ENCODE measurements at places on chromosomes 5 and 9. TPM values are rescaled to one million over a fixed set of nuclear protein-coding genes. Genes with fewer than 3 reads are reported as not detected.

DNA sequence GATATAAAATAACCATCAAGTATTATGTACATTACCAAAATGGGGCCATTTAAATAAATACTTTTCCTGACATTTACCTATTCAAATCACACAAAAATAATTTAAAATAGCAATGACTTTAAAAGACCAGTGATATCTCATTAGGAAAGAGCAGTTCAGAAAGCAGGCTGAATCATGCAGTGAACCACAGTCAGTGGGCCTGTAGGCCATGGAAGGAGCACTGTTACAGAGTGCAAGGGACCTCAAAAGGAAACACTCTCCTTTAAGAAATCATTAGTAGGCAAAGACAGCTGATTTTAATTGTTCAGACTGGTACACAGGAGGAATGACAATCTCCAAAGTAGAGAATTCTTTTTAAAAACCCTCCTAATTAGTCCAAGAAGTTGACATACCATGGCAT is 283.5 kb upstream of the EFNA5 start:
- H3K27ac ChIP-seq, result no peak overlapping the region
- H3K36me3 ChIP-seq, result peaks cover 2% of the 10 kb centered on the region
- DNase-seq, result no peak
- H3K4me3 ChIP-seq, result no peak overlapping the region
- no peaks in the 10 kb centered on the region for H3K27me3 ChIP-seq

DNA sequence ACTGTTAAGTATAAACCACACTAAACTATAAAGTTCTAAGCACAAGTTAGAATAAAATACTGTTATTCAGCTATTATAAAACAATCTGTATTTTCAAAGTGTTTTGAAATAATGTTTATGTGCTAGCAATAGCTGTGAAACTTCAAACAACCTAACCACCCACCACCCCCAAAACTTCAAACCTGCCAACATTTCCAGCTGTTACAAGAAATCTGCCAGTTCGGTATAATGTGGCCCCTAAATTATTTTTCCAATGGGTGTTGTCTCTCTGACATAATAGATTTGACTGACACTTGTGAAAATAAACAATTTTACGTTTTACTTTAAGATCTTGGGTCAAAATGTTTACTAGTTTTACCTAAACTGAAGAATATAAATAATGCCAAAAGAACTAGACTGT is 24.7 kb downstream of the MAPKAP1 start:
- H3K27ac ChIP-seq, result no peak overlapping the region
- H3K4me1 ChIP-seq, result peaks cover 2% of the 10 kb centered on the region
- H3K27me3 ChIP-seq, result no peaks in the 10 kb centered on the region
- no peak overlapping the region for H3K4me3 ChIP-seq
- DNase-seq, result no peak
- peaks cover 12% of the 10 kb centered on the region for H3K36me3 ChIP-seq

GRCh38 chr5:169050146-169050571 is 250.8 kb downstream of the SLIT3 start:
- no peak for DNase-seq
- H3K36me3 ChIP-seq, result no peaks in the 10 kb centered on the region
- H3K27ac ChIP-seq, result no peak overlapping the region
- H3K4me1 ChIP-seq, result no peaks in the 10 kb centered on the region
- H3K4me3 ChIP-seq, result no peak overlapping the region
- peaks cover 3% of the 10 kb centered on the region for H3K27me3 ChIP-seq

DNA sequence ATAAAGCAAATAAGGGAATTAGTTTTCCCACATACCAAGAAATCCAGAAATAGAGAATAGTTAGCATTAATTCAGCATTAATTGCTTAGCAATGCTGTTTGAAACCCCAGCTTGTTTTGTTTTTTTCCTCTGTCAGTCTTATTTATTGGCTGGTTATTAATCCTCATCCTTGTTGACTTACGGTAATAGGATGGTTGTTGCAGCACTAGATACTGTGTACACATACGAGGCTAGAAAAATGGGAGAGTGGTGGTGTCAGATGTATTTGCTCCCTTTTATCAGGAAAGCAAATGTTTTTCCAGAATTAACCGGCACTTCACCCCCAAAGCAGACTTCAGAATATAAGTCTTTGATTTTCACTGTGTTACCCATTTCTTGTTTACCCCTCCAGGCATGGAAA is 60.4 kb downstream of the ERBIN start:
- H3K27me3 ChIP-seq, result no peaks in the 10 kb centered on the region
- peaks cover 3% of the 10 kb centered on the region for H3K36me3 ChIP-seq
- H3K27ac ChIP-seq, result no peak overlapping the region
- H3K4me1 ChIP-seq, result peaks cover 4% of the 10 kb centered on the region
- no peak overlapping the region for H3K4me3 ChIP-seq
- DNase-seq, result no peak

DNA sequence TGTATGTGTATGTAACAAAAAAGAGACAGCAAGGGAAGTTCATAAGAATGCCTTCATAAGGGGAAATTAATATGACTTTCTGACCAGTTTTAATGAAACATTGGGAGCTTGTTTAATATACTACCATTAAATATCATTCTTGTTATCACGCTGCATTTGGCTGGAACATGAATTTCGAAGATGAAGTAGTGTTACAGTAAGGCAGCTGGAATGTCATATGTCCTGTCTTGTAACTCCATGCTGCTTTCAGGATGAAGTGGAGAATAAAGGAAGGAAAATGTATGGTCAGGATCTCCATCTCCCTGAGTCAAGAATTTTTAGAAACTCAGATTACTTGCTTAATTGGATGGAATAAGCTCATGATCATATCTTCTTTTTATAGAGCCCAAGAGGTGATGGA is 61.5 kb upstream of the DMAC1 start:
- no peaks in the 10 kb centered on the region for H3K27me3 ChIP-seq
- no peak overlapping the region for H3K4me3 ChIP-seq
- H3K36me3 ChIP-seq, result no peaks in the 10 kb centered on the region
- no peaks in the 10 kb centered on the region for H3K4me1 ChIP-seq
- no peak overlapping the region for H3K27ac ChIP-seq

DNA sequence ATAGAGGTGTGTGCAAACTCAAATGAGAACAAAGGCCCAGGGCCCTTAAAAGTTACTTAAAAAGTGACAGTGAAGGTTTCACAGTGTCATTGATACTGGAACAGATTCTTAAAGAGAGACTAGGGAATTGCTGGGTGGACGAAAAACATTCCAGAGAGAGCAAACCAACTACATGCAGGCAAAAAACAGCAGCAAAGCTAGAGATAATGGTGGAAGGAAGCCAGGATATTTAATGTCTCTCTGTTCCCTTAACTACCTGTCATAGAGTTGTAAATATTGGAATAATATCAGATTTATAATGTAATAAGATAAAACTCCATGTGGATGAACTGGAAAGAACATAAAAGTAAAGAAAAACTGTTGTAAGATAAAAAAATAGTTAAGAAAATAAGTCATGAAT is 508.6 kb downstream of the TAF11L14 start:
- DNase-seq, result no peak
- H3K27me3 ChIP-seq, result no peaks in the 10 kb centered on the region
- no peaks in the 10 kb centered on the region for H3K4me1 ChIP-seq
- no peak overlapping the region for H3K4me3 ChIP-seq

GRCh38 chr5:16889203-16889971 is 46.7 kb downstream of the MYO10 start:
- H3K36me3 ChIP-seq, result no peaks in the 10 kb centered on the region
- no peaks in the 10 kb centered on the region for H3K4me1 ChIP-seq
- no peaks in the 10 kb centered on the region for H3K27me3 ChIP-seq
- no peak for DNase-seq
- no peak overlapping the region for H3K27ac ChIP-seq

- no peak overlapping the region for H3K4me3 ChIP-seq
- H3K4me1 ChIP-seq, result no peaks in the 10 kb centered on the region
- no peaks in the 10 kb centered on the region for H3K27me3 ChIP-seq
- no peaks in the 10 kb centered on the region for H3K36me3 ChIP-seq
- no peak overlapping the region for H3K27ac ChIP-seq
These were observed 147.1 kb downstream of the CDH10 start for GRCh38 chr5:24497591-24498157.

GRCh38 chr5:39500551-39501175 is 75.9 kb upstream of the DAB2 start:
- H3K27ac ChIP-seq, result no peak overlapping the region
- no peaks in the 10 kb centered on the region for H3K4me1 ChIP-seq
- no peak for DNase-seq
- peaks cover 16% of the 10 kb centered on the region for H3K27me3 ChIP-seq
- H3K36me3 ChIP-seq, result no peaks in the 10 kb centered on the region

DNA sequence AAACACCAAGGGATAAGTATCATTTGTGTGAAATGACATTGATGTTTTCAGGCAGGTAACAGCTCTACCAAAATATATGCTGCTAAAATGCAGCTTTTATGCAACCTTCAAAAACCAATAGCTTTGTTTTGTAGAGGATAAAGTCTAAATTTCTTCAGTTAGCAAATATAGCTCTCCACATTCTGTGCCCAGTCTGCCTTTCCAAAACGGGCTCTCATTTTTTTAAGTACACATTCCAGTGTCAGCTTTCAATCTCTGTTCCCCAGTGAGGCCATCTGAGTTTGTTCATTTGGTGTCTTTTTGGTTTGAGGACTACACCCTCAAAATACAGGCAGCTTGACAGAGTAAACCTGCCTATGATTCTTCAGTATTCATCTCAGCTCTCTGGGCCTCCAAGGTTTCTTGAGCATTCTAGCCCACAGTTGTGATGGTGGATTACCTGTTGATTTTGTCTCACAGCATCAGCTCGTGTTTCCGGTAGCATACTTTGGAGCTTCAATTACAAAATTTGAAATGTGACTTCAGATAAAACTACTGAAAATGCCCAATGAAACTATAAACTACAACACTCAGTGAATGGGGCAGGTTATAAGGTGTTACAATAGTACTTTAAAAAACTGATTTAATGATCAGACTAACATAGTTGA is 55.7 kb downstream of the NR3C1 start:
- H3K4me3 ChIP-seq, result no peak overlapping the region
- no peak for DNase-seq
- no peak overlapping the region for H3K27ac ChIP-seq
- H3K36me3 ChIP-seq, result peaks cover 5% of the 10 kb centered on the region
- peaks cover 26% of the 10 kb centered on the region for H3K4me1 ChIP-seq

- no peak for DNase-seq
- no peak overlapping the region for H3K27ac ChIP-seq
- no peaks in the 10 kb centered on the region for H3K36me3 ChIP-seq
- H3K4me3 ChIP-seq, result no peak overlapping the region
- H3K4me1 ChIP-seq, result no peaks in the 10 kb centered on the region
These were observed 20.2 kb upstream of the AGXT2 start for GRCh38 chr5:35067985-35068384.

DNA sequence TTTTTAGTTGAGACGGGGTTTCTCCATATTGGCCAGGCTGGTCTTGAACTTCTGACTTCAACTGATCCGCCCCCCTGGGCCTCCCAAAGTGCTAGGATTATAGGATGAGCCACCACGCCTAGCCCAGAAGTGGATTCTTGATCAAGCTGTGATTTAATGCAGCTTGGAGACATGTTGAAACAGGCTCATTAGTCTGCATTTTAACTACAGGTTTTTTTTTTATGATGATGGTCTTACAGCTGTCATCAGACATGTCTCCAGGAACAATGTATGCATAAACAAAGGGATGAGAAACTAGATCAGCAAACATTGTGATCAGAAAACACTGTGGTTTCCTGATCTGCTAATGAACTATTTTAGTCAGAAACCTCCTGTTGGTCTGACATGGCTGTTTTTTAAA is 30.0 kb upstream of the PLPP1 start:
- DNase-seq, result no peak
- H3K27me3 ChIP-seq, result no peaks in the 10 kb centered on the region
- peaks cover 5% of the 10 kb centered on the region for H3K4me1 ChIP-seq
- H3K27ac ChIP-seq, result no peak overlapping the region

GRCh38 chr5:31196309-31196708 is 2.8 kb downstream of the CDH6 start:
- H3K4me1 ChIP-seq, result peaks cover 4% of the 10 kb centered on the region
- H3K4me3 ChIP-seq, result no peak overlapping the region
- H3K27me3 ChIP-seq, result peaks cover 47% of the 10 kb centered on the region
- H3K36me3 ChIP-seq, result peaks cover 3% of the 10 kb centered on the region
- no peak overlapping the region for H3K27ac ChIP-seq

DNA sequence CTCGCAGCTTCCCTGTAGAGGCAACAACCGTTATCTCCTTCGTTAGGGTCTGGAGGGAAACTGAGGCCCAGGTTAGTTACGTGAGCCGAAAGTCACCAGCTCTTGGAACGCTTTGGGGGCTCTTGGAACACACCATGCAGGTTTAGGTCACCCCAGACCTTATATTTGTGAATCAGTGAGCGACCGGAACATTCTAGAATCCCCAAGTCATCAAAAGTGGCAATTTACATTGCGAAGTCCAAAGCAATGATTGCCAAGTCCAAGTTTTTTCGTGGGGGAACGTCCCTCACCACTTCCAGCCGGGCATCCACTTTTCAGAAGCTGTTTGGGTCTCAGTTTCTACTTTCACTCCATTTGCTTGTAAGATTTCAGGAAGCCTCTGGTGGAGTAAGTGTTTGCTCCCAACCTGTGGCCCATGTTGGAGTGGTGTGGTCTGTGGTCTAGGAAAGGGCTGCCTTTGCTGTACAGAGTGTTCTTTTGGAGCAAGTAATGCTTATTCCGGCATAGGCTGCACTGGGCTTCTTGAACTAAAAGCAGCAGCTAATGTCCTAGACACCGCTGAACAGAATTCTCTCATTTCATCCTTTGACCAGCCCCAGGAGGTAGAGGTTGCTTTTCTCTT is 32.8 kb upstream of the SPRY4 start:
- no peaks in the 10 kb centered on the region for H3K36me3 ChIP-seq
- peak overlapping the region; percentile 62 for H3K4me3 ChIP-seq
- peaks cover 26% of the 10 kb centered on the region for H3K27me3 ChIP-seq
- peak overlapping the region; percentile 70 for H3K27ac ChIP-seq
- H3K4me1 ChIP-seq, result peaks cover 20% of the 10 kb centered on the region

GRCh38 chr9:32986971-32987370 is 14.5 kb downstream of the APTX start:
- H3K27ac ChIP-seq, result no peak overlapping the region
- DNase-seq, result no peak
- peaks cover 4% of the 10 kb centered on the region for H3K4me1 ChIP-seq
- H3K4me3 ChIP-seq, result no peak overlapping the region
- H3K27me3 ChIP-seq, result no peaks in the 10 kb centered on the region

DNA sequence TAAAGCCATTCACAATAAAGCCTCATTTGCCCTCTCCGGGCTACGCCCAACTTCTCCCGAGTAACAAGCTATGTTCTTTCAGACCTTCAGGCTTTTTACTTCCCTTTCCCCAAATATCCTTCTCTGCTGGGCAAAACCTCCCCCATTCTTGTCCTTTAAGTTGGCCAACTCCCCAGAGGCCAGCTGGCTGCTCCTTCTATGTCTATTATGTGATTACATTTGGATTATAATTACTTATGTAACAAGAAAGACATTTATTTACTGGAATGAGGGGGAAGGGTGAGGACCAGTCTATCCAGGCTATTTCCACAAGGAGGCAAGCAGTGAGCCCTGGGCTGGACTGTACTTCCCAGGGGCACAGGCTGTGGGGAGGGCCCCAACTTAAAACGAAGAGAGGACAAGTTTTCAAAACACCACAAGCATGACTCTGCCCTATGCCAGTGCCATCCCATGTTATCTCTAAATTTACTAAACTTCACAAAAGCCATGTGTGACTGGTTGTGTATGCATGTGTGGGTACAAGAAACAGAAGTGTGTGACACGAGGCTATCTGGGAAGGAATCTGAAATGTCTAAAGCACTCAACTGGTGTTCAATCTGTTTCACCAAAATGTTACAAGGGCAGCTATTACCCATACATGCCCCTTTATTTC is 84.5 kb downstream of the GNAQ start:
- no peak overlapping the region for H3K4me3 ChIP-seq
- no peak for DNase-seq
- H3K36me3 ChIP-seq, result no peaks in the 10 kb centered on the region
- H3K27ac ChIP-seq, result no peak overlapping the region
- H3K4me1 ChIP-seq, result peaks cover 9% of the 10 kb centered on the region
- no peaks in the 10 kb centered on the region for H3K27me3 ChIP-seq

GLRA1 gene
- not detected for total RNA-seq

LCN12 gene
- 1.2 TPM for total RNA-seq

NADK2 gene
- 14.9 TPM for total RNA-seq

TSSK1B gene
- not detected for total RNA-seq

PPP3R2 gene
- total RNA-seq, result not detected

SLC24A2 gene
- not detected for total RNA-seq

Measured in activated CD8-positive, alpha-beta memory T cell treated with anti-CD3 and anti-CD28 coated beads, Interleukin-2, amount 10 ng/mL, durations not matched to agents 7 days and 5 days (primary cell).